Foreskin keratinocyte (primary cell): ENCODE measurements at places on chromosomes 1 and 21.

DNA sequence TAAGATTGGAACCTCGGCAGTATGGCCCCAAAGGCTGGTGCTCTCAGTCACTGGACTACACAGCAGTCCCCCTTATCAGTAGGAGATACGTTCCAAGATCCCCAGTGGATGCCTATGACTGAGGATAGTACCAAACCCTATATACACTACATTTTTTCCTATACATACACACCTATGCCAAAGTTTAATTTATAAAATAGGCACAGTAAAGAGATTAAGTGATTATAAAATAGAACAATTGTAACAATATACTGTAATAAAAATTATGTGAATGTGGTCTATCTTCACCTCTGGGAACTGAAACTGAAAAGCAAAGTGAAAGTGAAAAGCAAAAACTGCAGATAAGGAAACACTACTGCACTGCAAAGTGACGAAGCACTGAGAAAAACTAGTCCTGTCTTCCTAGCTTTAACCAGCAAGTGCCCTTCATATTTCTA lies 96.8 kb downstream of the INTS7 start:
- no peak for DNase-seq

DNA sequence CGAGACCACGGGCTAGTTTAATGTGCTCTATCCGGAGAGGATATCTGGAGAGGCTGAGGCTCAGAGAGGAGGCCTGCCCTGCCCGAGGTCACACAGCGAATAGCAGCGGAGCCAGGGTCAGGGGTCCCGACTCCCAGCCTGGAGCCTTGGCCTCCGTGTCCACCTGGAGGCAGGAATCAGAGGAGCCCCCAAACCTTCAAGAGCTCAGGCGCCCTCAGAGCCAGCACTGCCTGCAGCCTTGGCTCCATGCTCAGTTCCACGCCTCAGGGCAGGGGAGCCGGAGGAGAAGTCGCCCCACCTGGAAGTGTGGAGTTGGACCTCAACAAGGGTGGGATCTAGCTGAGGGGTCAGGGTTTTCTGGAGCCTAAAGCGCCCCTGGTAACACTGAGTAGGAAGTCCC lies 2.0 kb upstream of the ASCL5 start:
- DNase-seq, result no peak

GRCh38 chr1:178457651-178458050 lies 39.1 kb downstream of the CLEC20A start:
- no peak for DNase-seq

- DNase-seq, result no peak
Measured at GRCh38 chr1:212699625-212700222, at the start of gene BATF3. BATF3 (minus strand) TSS chr1:212699840; CDS start chr1:212699762, 78 bp downstream.

DNA sequence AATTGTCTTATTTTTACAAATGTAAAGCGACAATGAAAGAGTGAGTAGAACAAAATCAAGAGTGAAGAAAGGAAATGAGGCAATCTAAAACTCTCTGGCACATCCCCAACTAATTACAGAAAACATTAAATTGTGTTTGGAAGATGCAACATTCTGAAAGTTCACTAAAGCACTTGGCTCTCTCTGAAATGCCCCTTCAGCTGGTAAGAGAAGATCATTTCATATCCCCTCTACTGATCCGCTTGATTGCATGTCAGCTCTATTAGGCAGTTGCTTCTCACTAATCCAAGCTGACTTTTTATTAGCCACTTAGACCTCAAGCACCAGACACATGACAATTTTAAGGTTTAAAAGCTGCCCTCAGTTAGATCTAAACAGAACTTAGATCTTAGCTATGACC lies 262.8 kb upstream of the PRMT6 start:
- DNase-seq, result no peak
